ENCODE measurements at places on chromosomes 11 and 22. TPM values are rescaled to one million over a fixed set of nuclear protein-coding genes. Genes with fewer than 3 reads are reported as not detected.

GRCh38 chr11:14542324-14542723 lies 22.1 kb upstream of the PSMA1 start:
- peaks cover 10% of the 10 kb centered on the region for H3K4me1 ChIP-seq
- no peak overlapping the region for H3K27ac ChIP-seq
- H3K36me3 ChIP-seq: no peaks in the 10 kb centered on the region
- no peak overlapping the region for H3K4me3 ChIP-seq

GRCh38 chr11:11436715-11437313 lies 83.8 kb upstream of the CSNK2A3 start:
- H3K4me1 ChIP-seq: no peaks in the 10 kb centered on the region
- H3K27me3 ChIP-seq: no peaks in the 10 kb centered on the region
- H3K27ac ChIP-seq: no peak overlapping the region
- no peaks in the 10 kb centered on the region for H3K36me3 ChIP-seq
- no peak for DNase-seq
- no peak overlapping the region for H3K4me3 ChIP-seq

- H3K4me1 ChIP-seq: peaks cover 29% of the 10 kb centered on the region
- no peak overlapping the region for H3K27ac ChIP-seq
- H3K27me3 ChIP-seq: no peaks in the 10 kb centered on the region
- H3K36me3 ChIP-seq: no peaks in the 10 kb centered on the region
- DNase-seq: no peak
These were observed 3.7 kb downstream of the HMBS start for GRCh38 chr11:119088406-119088805.

- H3K36me3 ChIP-seq: no peaks in the 10 kb centered on the region
- peaks cover 33% of the 10 kb centered on the region for H3K4me1 ChIP-seq
- no peak for DNase-seq
- no peak overlapping the region for H3K27ac ChIP-seq
These were observed 90.3 kb downstream of the PRR5L start for GRCh38 chr11:36386411-36386810.

- H3K36me3 ChIP-seq: no peaks in the 10 kb centered on the region
- peaks cover 12% of the 10 kb centered on the region for H3K4me1 ChIP-seq
- H3K4me3 ChIP-seq: no peak overlapping the region
- H3K27me3 ChIP-seq: no peaks in the 10 kb centered on the region
- no peak for DNase-seq
- H3K27ac ChIP-seq: no peak overlapping the region
These were observed 143.7 kb downstream of the SNX19 start for GRCh38 chr11:130772266-130773227.

DNA sequence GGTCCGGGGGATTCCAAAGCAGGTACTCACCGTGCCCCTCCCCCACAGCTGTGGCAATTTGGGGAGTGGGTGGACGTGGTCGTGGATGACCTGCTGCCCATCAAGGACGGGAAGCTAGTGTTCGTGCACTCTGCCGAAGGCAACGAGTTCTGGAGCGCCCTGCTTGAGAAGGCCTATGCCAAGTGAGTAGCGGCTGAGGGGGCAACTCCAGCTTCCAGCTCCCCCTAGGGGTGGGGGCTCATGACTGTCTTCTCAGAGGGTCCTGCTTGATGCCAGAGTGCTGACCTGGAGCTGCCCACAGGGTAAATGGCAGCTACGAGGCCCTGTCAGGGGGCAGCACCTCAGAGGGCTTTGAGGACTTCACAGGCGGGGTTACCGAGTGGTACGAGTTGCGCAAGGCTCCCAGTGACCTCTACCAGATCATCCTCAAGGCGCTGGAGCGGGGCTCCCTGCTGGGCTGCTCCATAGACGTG lies 4.2 kb downstream of the CAPN1 start:
- H3K27me3 ChIP-seq: no peaks in the 10 kb centered on the region
- DNase-seq: no peak
- peaks cover 62% of the 10 kb centered on the region for H3K36me3 ChIP-seq
- no peak overlapping the region for H3K4me3 ChIP-seq
- peaks cover 35% of the 10 kb centered on the region for H3K4me1 ChIP-seq

GRCh38 chr11:20601221-20601914 lies 2.0 kb downstream of the SLC6A5 start:
- DNase-seq: no peak
- H3K27me3 ChIP-seq: peaks cover 14% of the 10 kb centered on the region
- no peak overlapping the region for H3K27ac ChIP-seq
- no peak overlapping the region for H3K4me3 ChIP-seq
- H3K4me1 ChIP-seq: peaks cover 11% of the 10 kb centered on the region

GRCh38 chr11:115112754-115113153 lies 391.5 kb downstream of the CADM1 start:
- H3K4me3 ChIP-seq: no peak overlapping the region
- no peak overlapping the region for H3K27ac ChIP-seq
- H3K4me1 ChIP-seq: no peaks in the 10 kb centered on the region
- H3K27me3 ChIP-seq: no peaks in the 10 kb centered on the region

GRCh38 chr22:46031557-46031956 lies 54.6 kb upstream of the WNT7B start:
- H3K4me3 ChIP-seq: no peak overlapping the region
- no peaks in the 10 kb centered on the region for H3K27me3 ChIP-seq
- DNase-seq: no peak
- peaks cover 44% of the 10 kb centered on the region for H3K4me1 ChIP-seq

DNA sequence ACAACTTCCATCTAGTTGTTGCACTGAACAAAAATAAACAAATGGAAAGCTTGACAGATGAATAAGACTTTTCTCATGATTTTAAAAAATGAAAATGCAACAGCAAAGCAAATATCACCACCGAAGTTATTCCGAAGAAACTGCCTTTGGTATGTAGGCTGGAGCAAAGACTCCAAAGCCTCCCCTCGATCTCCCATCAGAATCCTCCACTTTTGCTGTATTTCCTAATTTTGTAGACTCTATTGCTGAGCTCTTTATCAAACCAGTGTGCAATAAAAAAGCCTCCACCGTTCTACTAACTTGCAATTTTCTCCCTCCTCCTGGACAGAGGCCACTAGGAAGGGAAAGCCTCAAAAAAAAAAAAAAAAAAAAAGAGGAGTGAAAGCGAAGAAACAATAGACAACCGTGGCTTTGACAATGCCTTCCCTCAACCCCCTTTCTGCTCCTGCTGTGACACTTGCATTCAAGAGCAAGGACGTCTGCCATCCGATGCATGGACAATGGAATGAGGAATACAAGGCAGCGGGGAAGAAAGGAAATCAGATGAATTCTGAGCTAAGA lies 190.9 kb upstream of the BLID start:
- DNase-seq: no peak
- H3K36me3 ChIP-seq: no peaks in the 10 kb centered on the region
- peak overlapping the region; percentile 25 for H3K27ac ChIP-seq
- H3K27me3 ChIP-seq: no peaks in the 10 kb centered on the region

Gene KCNQ1
- total RNA-seq: 2.7 TPM

Gene ACR
- total RNA-seq: not detected

Gene RAG2
- not detected for total RNA-seq

Gene VPREB1
- total RNA-seq: not detected

Gene CDKN1C
- total RNA-seq: 67.3 TPM

Gene MAP6
- total RNA-seq: 6.9 TPM

Gene MLC1
- total RNA-seq: 29.2 TPM

Gene OR2AT4
- not detected for total RNA-seq

Gene JHY
- total RNA-seq: 7.6 TPM

Data from vagina (tissue), 2 donors.